CMK (cell line): ENCODE measurements at places on chromosomes 13 and 19.
A peak's percentile ranks its signal among the peaks of the same experiment; 100 is the strongest.

DNA sequence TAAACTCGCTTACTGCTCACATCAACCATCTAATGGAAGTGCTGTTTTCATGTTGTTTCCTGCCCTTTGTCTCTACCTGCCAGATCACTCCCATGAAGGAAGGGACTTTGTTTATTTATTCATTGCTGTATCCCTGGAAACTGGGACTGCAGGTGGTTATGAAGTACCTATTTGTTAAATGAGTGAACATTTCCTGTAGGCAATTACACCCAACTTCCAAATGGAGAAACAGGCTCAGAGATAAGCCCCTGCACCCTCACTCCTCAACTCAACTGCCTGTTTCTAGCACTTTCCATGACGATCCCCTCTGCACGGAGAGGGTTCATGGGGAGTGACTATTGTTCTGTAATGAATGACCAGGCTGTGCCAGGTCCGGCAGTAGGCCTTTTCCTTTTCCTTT, 1.9 kb upstream of the SELENOW start:
- no peak for DNase-seq

GRCh38 chr19:6518145-6518911, 12.5 kb upstream of the TNFSF9 start:
- no peak for DNase-seq

DNA sequence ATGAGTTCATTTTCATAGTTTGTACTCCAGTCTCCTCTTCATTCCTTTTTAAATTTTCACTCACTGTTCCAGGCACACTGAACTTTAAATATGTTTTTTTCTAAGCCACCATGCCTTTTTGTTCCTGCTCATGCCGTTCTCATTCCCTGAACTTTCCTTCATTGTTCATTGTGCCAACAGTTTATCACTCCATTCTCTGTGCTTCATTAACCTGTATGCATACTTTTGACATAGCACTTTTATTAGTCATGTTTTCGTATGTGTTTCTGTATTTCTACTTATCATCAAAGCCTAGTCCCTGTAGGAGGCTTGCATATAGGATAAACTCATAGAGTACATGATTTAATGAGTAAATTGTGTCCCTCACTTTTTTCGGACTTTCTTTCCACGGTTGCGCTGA, 65.3 kb downstream of the PCDH20 start:
- no peak for DNase-seq

- no peak for DNase-seq
Observed at GRCh38 chr19:2477732-2478191, 1.8 kb downstream of the GADD45B start.

DNA sequence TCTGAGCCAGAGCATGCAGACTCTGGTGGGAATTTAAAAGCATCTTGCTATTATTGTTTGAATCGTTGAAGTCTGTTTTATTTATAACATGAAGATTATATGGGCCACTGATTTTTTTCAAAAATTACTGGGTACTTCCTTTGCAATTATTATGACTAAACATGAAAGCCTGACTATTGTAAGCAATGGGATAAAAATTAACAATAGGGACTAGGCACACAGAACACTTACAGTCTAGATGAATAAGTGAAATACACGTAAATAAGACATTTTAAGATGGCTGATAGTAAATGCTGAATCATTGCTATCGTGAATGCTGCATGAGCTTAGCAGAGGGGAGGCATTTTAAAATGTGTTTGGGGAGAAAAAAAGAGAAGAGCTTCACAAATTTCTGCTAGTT, 81.0 kb upstream of the MAB21L1 start:
- DNase-seq, result no peak

GRCh38 chr19:43618921-43619261, 538 bp downstream of the ZNF428 start:
- DNase-seq, result no peak

DNA sequence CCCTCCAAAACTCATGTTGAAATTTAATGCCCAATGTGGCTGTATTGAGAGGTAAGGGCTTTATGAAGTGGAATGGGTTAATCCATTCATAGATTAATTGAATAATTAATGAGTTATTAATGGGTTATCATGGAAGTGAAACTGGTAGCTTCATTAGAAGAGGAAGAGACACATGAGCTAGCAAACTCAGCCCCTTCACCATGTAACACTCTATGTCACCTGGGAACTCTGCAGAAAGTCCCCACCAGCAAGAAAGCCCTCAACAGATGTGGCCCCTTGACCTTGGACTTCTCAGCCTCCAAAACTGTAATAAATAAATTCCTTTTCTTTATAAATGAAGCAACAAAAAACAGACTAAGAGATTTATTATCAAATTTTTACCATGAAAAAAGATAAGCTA, 223.5 kb downstream of the KLF12 start:
- DNase-seq, result no peak

- no peak for DNase-seq
Observed at GRCh38 chr19:4908781-4909155, 533 bp upstream of the UHRF1 start.

DNA sequence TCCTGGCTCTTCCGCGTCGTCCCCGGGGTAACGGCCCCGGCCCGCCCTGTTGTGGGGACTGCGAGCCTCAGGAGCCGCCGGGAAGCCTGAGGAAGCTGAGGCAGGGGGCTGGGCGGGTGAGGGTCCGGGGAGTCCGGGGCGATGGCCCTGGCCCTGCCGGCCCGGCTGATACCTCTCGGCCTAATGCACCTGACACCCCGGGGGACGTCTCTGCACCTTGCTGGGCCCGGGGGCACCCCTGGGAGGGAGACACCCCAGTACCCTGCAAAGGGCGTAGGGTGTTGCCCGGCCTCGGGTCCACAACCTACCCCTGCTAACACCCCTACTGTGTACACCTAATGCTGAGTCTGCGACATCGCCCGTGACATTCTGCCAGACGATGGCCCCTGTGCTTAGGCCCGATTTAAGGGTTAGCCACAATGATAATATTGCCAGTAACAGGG, 410 bp downstream of the PIN1 start:
- DNase-seq, result no peak

DNA sequence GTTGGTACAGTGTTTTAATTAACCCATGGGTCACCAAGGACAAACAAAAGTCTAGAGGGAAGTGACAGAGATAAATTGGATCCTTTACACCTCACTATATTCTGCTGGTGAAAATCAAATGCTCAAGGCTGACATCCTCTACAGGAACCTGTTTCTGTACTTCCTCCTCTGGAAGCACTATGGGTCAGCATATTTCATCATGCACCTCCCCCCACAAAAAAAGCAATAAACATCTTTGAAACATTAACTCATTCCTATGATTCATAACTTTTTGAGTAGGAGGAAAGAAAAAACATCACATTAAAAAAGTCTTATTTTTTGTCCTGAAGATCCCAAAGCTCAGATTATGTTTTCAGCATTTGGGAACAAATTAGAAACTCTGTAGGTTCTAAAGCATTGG, 588.3 kb upstream of the SGCG start:
- DNase-seq, result no peak

DNA sequence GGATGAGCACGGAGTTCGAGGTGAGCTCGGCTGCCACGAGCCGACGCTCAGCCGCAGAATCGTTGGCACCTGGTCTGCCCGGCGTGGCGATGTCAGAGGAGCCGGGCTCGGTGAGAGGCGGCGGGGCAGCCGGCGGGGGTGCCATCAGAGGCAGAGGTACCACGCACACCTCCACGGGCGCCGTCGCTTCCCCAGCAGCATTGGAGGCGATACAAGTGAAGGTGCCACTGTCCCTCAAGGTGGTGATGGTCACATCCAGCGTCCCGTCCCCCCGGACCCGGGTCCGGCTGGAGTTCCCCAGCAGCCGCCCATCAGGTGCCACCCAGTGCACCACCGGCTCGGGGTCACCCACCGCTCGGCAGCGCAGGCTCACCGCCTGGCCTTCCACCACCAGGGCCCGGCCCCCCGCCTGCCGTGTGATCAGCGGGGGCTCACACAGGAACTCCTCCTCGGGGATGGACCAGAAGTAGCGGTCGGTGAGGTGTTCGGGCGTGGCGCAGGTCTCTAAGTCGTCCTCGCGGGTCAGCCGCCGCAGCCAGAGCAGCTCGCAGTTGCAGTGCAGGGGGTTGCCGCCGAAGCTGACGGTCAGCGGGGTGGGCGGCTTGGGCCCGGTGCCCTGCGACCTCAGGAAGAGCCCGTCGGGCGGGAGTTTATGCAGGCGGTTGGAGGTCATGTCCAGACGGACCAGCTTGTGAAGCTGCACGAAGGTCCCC, 6.5 kb downstream of the LRFN1 start:
- DNase-seq, result no peak

GRCh38 chr19:17487284-17488121, 17.2 kb downstream of the SLC27A1 start:
- DNase-seq, result no peak

GRCh38 chr13:60448907-60449510, 52.0 kb downstream of the TDRD3 start:
- peak; percentile 49 for DNase-seq

DNA sequence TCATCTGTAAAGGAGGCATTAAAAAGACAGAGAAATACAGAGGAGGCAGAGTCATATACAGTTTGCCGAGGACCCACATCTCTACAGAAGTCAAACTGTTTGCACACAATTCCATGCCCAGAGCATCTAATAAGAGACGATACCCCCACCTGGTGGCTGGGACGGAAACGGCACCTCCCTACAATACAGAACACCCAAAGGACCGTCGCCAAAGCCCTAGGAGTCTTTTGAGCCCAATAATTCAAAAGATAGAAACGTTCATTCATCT, 703 bp upstream of the PLEKHG2 start:
- DNase-seq, result no peak

DNA sequence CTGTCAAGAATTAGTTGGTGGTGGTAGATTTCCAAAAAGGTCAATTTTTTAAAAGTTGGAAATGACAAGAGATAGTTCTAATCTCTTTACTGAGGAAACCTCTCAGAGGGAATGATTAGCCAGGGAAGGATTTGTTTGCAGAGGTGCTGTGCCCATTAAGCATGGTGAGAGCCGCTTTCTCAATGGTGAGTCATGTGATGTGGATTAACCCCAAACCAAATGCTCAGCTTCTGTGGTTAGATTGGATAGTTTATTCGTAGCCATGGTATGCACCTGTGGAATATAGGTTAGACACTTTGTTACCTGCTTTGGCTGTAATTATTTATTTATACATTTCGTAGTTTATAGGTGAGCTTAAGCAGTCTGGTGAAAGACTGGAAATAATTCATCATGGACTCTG, 7.1 kb downstream of the HNRNPM start:
- DNase-seq, result no peak
